GM13977 (cell line): ENCODE measurements at places on chromosomes 12 and 14.

DNA sequence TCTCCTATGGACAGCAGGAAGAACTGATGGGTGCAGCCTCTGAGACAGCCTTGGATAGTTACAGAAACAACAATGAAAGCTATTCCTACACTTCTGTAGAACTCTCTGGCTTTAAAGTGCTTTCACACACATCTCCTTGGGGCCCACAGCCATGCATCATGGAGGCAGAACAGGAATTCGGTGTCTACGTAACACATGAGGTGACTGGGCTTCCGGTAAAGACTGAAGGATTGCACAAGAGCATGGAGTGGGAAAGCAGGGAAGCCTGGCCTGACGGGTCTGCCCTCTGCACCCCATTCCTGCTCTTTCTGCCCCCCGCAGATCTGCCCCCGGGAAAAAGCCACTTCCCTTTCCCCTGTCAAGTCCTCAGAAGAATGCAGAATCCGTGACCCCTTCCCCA is 82.6 kb downstream of the VWF start:
- DNase-seq, result no peak

DNA sequence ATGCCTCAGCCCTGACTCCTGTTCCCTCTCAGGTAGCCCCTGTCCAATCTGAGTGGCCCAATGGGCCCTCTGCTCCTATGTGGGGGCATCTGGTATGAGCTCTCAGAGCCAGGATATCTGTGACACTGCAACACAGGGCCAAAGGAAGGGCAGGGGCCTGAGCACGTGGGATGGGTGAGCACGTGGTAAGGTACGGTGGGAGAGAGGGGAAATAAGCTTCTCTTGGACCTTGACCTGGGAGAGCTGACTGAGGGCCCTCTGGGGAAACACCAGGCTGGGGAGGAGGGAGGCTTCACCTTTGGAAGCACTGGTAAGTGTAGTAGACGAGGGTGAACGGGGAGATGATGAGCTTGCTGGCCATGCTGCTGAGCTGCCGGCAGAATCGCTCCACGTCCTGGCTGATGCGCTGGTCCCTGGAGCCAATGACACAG is 6.7 kb downstream of the ABCD4 start:
- no peak for DNase-seq

- DNase-seq, result no peak
These were observed 152.2 kb downstream of the PDE3A start for GRCh38 chr12:20520532-20520931.

- no peak for DNase-seq
These were observed 4.5 kb downstream of the ZNF605 start for GRCh38 chr12:132951649-132952048.

DNA sequence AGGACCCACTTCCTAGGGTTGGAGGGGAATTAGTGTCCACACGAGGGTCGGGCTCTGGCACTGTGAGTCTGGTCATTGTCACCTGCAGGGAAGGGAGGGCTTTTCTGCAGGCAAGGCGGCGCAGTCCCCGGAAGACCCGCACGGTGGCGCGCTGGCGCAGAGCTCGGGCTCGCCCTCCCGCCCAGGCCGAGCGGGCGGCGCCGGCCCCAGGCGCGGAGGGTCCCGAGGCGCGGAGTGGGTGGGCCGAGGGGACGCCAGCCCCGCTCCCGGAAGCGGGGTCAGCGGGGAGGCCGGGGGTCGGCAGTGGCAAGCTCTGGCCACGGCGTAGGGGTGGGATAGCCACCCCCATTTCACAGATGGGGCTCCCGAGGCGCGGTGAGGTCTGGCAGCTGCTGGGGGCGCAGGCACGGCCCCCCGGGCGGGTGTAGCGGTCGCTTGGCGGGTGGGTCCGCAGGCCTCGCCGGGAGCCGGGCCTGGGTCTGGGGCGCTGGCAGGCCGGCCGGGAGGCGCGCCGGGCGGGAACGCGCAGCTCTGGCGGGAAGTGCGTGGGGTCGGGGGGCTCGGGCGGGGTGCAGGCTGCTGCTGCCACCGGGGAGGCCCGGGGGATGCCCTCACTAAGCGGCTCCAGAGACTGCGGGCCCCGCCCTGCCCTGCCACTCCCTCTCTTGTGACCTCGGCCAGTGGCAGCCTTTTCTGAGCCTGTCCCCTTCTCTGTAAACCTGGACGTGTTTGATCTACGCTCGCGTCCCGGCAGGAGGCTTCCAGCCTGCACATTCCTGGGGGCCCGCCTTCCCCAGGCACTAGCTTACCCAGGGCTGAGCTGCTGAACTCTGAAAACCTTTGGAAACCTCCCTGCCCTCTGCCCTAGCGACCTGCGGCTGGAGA is 46.1 kb downstream of the CYP46A1 start:
- peak; percentile 93 for DNase-seq

- DNase-seq, result no peak
These were observed 41.3 kb downstream of the ELK3 start for GRCh38 chr12:96235484-96235826.
